ENCODE measurements at places on chromosomes 1 and 21.

DNA sequence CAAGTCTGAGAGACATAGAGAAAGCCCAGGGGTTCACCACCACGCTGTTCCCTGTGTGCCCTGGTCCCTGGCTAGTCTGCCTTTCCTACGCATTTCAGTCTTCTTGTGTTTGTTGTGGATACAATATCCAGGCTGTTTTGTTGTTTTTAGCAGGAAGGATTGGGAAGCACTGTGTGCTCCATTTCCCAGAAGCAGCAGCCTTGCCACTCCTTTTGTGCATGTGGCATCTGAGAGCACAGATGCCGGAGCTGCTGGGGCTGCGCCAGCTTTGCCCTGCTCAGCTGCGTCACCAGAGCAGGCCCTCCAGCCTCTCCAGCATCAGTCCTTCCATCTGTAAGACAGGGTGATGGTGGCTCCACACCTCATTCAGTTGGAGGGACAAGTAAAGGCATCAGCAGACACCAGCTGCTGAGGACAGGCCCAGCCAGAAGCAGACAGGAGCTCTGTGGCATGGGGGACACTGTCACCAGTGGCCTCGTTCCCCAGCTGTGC, 94.4 kb upstream of the COL6A1 start:
- DNase-seq: no peak

DNA sequence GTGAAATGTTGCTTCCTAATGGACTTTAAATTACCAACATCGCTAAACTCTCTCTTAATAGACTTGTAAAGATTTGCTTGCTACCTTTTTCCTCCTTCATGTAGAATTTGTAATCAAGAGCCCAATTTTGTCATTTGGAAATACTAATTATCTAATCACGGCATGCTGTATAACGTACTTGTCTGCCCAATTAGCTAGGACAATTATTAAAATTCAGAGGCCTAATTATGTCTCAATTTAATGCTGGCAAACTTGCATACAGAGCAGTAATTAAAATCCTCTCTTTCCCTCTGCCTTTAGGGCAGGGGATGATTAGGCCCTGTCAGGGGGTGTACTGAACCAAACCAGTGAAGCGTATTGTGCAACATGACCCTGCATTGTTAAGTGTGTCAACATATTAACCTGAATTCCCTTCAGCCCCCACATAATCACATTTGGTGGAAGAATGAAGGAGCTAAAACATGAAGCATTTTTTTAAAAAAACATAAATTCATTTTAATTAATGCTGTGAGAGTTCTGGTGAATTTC, 137.4 kb upstream of the BARHL2 start:
- no peak for DNase-seq

DNA sequence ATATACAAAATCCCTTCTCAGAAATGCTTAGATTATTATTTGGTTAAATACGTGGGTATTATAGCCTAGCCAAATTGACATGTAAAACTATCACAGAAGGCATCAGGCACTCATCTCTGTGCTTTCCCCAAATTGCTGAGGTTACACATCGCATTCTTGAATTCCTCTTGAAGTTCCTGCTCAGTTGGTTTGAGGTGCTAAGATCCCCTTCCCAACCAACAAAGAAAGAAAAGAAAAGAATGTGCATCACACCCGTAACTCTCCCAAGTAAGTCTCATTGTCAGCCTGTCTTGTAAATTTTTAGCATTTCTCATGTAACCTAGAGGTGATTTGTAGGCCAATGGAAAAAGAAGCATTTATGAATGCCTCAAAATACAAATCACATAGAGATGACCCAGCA, 539.2 kb upstream of the PRMT6 start:
- no peak for DNase-seq

GRCh38 chr21:31846690-31847089, 26.1 kb upstream of the HUNK start:
- no peak for DNase-seq

DNA sequence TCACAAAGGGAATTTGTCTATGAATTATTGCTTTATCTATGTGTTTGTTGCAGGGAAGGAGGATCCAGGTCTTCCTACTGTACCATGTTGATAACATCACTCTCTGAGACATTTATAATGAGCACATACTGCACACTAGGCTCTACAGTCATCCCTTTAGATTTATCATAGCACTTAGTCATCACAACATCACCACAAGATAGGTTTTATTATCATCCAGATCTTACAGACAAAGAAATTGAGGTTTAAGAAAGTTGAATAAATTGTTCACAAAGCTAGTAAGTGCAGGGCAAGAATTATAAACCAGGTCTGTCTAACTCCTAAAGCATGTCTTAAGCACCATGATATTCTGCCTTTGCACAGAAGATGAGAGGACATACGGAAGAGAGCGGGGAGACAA, 121.1 kb upstream of the ST6GALNAC5 start:
- no peak for DNase-seq

DNA sequence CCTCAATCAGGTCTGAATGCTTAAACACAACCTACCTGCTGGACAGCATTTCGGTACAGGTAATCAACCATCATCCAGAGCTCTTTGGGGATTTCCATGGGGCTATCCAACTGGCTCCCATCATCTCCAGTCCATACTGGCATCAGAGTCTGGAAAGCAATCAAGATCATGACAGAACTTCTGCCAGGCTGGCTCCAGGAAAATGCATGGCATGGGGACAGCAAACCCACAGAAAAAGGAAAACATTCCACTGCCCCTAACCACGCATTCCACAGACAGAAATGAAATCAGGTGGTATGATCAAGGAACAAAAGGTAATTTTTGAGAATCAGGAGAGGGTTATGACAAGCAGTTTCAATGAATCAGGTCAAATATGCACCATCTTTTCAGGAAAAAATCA, 9.1 kb upstream of the MTF1 start:
- DNase-seq: no peak

DNA sequence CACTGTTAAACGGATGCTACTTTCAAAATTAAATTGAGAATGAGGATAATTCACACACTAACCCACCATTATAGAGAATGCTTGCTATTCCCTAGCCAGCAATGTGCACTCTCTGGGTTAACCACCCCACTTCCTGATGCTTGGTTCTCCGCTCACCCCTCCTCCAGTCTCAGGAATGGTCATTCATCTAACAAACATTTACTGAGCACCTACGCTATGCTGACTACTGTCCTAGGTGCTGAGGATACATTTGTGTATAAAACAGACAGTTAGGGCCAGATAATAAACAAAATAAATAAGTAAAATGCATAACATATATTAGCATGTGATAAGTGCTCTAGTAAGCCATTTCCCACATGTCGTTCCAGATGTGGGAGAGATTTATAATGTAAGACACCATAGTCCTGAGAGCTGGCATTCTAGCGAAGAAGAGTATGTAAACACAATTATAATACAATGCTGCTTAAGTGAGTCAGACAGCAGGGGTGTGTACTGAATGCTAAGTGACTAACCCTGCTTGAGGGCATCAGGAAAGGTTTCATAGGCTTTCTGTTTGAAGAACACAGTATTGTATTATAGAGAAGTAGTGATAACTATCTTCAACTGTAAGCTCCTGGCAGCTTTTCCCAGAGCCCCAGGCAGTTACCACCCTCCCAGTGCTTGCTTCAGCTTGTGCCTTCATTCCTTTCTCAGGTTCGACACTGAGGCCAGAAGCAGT, 126.7 kb upstream of the CACHD1 start:
- DNase-seq: no peak

- DNase-seq: no peak
Observed at GRCh38 chr1:168683871-168684270, 45.1 kb downstream of the DPT start.

DNA sequence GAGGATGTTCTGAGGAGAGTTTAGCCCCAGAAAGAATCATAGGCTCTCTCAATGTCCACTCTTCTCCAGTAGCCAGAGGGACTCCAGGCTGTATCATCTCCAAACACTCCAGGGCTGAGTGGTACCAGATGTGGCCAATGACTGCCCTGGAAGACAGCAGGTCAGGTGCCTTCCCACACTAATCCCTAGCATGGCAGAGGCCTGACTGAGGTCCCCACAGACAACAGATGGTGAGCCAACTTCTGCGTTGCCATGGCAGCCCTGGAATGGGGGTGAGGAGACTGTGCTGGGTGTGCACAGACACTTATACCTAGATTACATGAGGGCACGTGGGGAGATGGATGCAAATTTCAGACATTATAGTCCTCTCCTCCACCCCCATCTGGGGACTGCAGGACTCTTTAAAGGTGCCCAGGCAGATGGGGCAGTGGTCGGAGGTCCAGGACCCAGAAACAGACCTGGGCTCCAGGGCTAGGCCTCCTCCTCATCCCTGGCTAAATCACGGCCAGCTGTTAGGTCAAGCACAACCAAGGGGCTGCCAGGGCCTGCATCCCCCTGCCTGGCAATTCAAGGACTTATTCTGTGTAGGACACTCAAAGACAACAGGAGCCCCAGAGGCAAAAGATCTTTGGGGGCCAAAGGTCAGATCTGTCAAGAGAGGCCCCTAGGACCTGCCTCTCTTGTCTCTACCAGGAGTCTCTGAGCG, 42.9 kb downstream of the CAMK2N1 start:
- DNase-seq: no peak

DNA sequence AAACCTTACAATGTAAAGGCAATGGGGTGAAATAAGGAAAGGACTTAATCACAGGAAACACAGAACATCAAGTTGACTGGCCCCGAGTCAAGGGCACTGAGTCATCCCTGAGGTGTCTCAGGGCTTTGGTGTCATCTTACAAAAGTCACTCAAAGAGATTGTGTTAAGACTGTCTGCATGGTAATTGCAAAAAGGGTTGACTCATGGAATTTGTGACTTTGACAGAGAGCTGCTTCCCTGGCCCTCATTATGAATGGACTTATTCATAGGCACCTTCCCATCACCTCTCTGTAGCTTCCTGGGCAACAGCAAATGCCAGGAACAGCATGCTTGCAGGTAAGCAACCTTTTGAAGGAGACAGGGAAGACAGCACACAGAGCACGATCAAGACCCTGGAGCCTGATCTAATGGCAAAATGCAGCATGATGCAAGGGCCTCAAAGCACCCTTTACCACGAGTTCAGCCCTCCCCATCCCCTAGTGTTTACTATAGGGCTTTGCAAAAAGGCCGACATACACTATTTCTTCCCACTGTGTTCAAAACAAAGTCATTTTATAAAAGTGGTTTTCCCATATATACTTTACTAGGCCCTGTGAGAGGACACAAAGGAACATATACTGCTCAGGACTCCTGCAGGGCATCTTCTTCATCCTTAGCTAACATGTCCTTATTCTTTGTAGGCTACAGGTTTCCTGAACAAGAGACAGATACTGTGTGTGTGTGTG, 17.1 kb downstream of the ZP4 start:
- no peak for DNase-seq

GRCh38 chr1:30518696-30519095, 204.7 kb downstream of the MATN1 start:
- no peak for DNase-seq

DNA sequence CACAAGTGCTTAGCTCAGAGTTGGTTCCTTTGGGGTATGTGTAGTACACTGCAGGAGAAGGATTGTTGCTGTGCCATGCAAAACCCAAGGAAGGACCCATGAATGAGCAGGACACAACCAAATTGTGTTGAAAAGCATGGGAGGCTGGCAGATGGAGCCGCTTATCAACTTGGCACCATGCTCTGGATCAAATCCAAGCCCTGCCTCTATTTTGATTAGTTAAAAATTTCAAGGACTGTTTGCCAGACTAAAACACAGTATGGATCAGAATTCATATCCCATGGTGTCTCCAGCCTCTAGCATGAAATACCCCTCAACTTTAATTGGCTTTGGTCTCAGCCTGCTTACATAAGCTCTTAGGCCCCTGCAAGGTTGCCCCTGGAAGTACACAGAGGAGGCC, 27.8 kb downstream of the CCDC185 start:
- DNase-seq: no peak

- no peak for DNase-seq
Observed at GRCh38 chr1:163055531-163055930, 13.6 kb upstream of the RGS4 start.

DNA sequence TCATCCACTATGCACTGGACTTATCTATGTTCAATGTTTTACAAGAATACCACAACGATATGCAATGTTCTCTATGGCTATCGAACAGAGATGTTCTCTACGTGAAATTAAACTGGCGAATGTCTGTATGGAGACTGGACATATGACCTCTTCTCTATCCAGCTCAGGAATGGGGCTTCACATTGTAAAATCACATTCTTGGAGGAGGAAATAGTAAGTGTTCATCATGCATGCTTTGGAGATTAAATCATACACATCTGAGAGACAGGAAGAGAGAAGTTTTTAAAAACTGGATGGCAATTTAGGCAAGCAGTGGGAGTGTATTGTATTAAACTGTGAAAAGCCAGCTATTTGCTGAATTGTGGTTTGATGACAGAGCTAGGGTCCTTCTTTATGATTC, 47.9 kb upstream of the RGL1 start:
- DNase-seq: no peak

DNA sequence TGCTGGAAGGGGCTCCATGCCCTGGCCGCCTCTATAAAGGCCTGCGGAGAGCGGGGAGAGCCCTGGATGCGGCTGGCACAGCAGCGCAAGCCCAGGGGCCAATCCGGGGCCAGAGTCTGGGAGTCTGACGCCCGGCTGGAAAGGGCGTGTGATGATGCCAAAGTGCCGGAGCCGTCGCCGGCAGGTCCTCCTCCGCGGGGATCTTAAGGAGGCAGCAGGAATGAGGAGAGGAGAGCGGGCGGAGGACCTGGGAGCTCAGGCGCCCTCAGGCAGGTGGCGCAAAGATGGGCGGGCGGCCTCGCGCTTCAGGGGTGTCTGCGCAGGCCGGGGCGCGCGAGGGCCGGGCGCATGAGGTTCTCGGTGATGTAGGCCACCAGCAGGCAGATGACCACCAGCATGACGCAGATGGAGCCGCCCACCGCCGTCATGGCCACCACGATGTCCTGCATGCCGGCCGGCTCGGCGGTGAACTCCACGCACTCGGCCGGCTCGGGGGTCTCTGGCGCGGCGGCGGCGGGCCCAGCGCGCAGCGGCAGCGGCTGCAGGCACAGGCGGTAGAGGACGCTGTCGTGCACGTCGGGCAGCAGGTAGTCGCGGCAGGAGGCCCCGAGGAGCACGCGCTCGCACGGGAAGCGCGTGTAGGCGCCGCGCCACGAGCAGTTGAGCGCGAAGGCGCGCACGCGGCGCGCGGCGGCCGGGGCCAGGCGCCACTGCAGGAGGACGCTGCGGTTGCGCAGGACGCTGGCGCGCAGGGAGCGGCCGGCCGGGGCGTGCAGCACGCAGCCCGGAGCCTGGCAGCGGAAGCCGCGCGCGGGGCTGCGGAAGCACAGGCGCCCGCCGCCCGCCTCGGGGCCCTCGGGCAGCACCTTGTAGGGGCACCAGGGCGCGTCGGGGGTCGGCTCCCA, 653 bp downstream of the FNDC10 start:
- DNase-seq: no peak

GRCh38 chr21:41970751-41971653, 17.2 kb upstream of the C2CD2 start:
- DNase-seq: no peak

DNA sequence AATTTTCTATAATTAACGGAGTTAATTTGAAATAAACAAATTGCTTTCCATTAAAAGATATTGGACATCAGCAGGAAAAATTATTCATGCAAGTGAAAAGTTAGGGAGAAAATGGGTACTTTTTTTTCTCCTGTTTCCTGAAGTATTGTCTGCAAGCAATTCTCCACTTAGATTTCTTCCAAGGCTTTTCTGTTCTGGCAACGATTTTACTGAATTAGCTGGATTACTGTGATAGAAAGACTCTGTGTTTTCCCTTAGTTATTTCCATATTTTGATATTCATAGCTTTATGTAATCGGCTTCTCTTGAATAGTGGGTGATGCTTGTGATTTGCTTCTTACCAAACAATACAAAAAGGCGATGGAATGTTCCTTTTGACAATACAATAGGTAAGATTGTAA, 1333.9 kb downstream of the AMY1C start:
- DNase-seq: no peak

GRCh38 chr21:42991992-42992740, 17.8 kb downstream of the PKNOX1 start:
- no peak for DNase-seq
